Central memory CD8-positive, alpha-beta T cell (primary cell): ENCODE measurements at places on chromosomes 5 and 9.

GRCh38 chr9:78595200-78595945 lies 298.4 kb downstream of the PSAT1 start:
- DNase-seq = no peak

- no peak for DNase-seq
Measured at GRCh38 chr5:88999853-89000252, 116.9 kb upstream of the MEF2C start.

DNA sequence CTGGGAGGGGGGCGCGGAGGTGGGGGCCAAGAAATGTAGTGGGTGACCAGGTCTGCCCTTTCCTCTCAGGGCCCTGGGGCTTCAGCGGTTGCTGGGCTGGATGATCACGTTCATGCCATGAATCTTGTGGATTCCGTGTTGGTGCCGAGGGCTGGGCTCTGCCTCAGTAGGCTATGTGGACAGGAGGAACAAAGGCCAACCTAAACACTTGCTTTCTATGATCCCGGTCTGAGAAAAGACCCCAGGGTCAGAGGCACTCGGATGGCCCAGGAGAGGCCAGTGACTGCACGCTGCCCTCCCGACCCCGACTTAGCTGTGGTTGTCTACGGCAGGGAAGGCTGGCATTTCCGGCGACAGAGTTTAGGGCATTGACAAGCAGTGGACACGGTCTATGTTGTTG lies 26.6 kb downstream of the PHF2 start:
- DNase-seq = no peak

DNA sequence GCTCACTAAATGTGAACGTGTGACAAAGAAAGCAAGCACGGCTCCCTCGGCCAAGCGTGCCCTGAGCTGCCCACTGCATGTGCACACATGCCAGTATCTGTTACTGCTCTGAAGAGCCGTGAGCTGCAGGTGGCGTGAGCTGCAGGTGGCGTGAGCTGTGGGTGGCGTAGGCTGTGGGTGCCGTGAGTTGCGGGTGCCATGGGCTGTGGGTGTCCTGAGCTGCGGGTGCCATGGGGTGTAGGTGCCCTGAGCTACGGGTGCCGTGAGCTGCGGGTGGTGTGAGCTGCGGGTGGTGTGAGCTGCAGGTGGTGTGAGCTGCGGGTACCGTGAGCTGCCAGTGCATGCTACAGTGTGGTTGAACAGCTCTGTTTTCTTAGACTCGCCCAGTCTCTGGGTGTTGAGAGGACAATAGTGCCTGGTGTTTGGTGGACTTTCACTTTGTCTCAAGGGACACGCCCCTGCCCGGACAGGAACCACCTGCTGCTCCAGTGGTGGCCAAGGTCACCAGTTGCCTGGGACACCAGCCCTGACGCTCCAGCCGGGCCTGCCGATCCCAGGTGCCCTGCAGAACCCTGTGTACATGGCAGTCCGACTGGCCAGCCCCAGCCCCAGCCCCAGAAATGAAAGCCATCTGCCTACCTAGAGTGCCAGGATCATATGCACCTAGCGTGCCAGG lies 6.7 kb downstream of the CCDC187 start:
- DNase-seq = no peak

GRCh38 chr9:116868201-116868600 lies 181.1 kb downstream of the TRIM32 start:
- DNase-seq = no peak

- no peak for DNase-seq
Measured at GRCh38 chr5:53407373-53407772, 73.1 kb upstream of the FST start.

GRCh38 chr5:96752341-96753016 lies 55.3 kb downstream of the ERAP1 start:
- DNase-seq = no peak

GRCh38 chr5:99600952-99601351 lies 672.1 kb upstream of the CHD1 start:
- no peak for DNase-seq

GRCh38 chr9:5389109-5389732 lies 48.5 kb downstream of the PLGRKT start:
- no peak for DNase-seq

DNA sequence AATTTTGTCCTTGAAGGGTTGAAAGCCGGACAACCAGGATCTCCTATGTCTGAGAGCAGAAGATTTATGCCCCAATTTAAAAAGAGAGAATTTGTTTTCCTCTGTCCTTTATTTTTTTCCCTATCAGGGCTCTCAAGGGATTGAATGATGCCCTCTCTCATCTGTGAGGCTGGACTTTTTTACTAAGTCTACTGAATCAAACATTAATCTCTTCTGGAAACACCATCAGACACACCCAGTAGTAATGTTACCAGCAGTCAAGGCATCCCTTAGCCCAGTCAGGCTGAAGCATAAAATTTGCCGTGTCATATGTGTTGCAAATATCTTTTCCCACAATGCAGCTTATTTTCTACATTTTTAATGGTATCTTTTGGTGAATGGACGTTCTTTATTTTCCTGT lies 1497.9 kb downstream of the MAT2B start:
- DNase-seq = no peak

GRCh38 chr9:105269593-105269992 lies 25.1 kb downstream of the SLC44A1 start:
- DNase-seq = no peak

- no peak for DNase-seq
Measured at GRCh38 chr9:83392228-83392627, 146.0 kb downstream of the FRMD3 start.

GRCh38 chr5:134029156-134029555 lies 24.4 kb upstream of the VDAC1 start:
- DNase-seq = no peak

GRCh38 chr9:84932915-84933527 lies 263.5 kb downstream of the NTRK2 start:
- no peak for DNase-seq

- DNase-seq = no peak
Measured at GRCh38 chr9:129762985-129763926, 10.4 kb upstream of the PTGES start.

DNA sequence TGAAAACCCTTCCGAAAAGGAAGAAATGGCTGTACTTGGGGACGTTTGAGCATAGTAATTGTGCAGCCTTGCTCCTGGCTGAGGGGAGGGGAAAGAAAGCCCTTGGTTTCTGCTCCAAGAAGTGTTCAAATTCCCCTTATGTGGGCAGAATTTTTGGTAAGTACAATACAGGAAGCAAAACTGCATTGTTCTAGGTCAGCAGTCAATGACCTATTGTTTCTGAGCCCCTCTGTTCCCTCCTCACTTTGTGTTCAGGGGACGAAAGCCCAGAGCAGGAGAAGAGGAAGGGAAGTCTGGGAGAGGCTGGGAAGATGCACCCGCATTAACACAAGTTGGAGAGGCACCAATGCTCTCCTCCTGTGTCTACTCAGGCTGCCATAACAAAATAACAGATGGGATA lies 11.9 kb downstream of the BASP1 start:
- no peak for DNase-seq

DNA sequence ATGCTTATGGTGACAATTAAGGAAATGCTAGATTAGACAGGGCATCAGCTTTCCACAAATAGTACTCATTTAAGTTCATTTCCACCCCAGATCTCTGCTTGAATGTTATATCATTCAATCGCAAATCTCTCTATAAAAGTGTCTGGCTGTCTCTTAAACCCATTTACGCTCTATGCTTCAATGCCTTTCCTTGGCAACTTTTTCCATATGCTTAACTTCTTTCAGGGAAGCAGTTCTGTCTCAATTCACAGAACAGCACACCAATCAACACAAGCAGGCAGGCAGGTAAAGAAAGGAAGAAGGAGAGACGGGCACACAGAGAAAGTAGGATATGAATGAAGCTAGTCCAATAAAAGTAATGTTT lies 243.1 kb downstream of the DENND1A start:
- DNase-seq = no peak

DNA sequence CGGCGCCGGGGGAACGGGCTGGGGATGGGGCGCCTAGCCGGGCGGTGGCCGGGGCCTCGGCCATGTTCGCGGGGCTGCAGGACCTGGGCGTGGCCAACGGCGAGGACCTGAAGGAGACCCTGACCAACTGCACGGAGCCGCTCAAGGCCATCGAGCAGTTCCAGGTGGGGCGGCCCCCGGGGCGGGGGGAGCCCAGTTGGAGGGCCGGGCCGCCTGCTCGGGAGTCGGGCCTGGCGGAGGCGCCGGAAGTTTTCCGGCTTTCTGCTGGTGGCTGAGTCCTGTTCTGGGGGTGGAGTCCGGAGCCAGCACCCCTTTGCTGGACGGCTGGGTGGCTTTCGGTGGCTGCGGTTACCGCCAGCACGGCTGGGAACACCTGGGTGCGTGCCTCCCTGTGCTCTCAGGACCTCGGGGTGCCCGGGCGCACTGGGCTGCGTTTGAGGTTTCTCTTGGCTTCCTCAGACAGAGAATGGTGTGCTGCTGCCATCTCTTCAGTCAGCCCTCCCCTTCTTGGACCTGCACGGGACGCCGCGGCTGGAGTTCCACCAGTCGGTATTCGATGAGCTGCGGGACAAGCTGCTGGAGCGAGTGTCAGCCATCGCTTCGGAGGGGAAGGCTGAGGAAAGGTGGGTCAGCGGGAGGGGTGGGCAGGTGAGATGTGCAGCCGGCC lies 454 bp downstream of the NELFB start:
- peak; percentile 28 for DNase-seq

GRCh38 chr5:54457094-54457862 lies 1.8 kb downstream of the HSPB3 start:
- no peak for DNase-seq

- no peak for DNase-seq
Measured at GRCh38 chr5:24623031-24623430, 21.7 kb downstream of the CDH10 start.

- no peak for DNase-seq
Measured at GRCh38 chr9:130898552-130898852, 1.9 kb upstream of the QRFP start.

- no peak for DNase-seq
Measured at GRCh38 chr5:111299067-111299481, 74.9 kb downstream of the CAMK4 start.

GRCh38 chr5:158898185-158899177 lies 201.2 kb downstream of the EBF1 start:
- DNase-seq = no peak

DNA sequence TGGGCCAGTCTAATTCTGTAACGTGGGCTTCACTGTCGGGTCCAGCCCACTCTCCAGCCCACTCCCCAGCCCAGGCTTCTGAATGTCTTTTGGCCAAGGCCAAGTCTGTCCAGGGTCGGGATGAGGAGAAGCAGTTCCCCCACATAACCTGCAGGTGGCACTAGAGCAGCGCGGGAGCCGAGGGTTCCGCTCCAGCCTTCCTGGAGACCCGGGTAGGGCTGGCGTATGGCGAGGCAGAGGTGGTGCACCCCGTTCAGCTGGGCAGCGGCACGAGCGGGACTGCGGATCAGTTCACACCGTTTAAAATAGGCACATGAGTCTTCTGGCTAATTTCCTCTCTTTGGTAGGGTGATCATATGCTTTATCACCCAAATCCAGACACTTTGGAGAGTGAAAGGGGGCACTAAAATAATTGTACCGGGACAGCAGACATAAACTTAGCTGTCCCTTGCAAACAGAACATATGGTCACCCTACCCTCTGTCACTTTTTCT lies 185.9 kb downstream of the MSX2 start:
- no peak for DNase-seq

DNA sequence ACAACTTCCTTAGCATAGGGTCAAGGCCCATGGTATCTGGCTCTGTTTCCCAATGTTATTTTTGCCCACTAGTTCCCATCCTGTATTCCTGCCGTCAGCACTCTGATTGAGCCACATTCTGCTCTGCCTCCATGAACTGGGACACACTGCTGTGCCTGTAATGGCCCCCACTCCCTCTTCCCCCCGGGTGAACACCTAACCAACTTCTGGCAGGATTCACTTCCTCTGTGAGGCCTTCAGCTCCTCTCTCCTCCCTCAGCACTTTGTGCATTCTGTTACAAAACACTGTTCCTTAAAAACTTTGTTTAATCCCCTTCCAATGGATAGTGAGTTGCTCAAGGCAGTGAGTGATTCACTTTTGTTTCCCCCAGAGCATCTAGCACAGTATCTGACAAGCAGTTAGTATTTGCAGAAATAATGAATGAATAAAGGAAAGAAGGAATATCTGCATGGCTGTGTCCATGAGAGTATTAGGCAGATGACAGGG lies 183.6 kb downstream of the EFNA5 start:
- no peak for DNase-seq

GRCh38 chr9:98039607-98040017 lies 16.9 kb upstream of the NANS start:
- DNase-seq = no peak
